ENCODE measurements at places on chromosomes 16 and 17. TPM values are rescaled to one million over a fixed set of nuclear protein-coding genes. Genes with fewer than 3 reads are reported as not detected.

- DNase-seq = peak; percentile 92
These were observed 1.3 kb upstream of the PCGF2 start for GRCh38 chr17:38749223-38750043.

GRCh38 chr17:2844416-2844815 is 48.2 kb downstream of the RAP1GAP2 start:
- DNase-seq = no peak

- DNase-seq = no peak
These were observed 1.2 kb downstream of the CHST5 start for GRCh38 chr16:75534560-75535205.

- DNase-seq = no peak
These were observed 21.4 kb downstream of the BAIAP2 start for GRCh38 chr17:81056312-81056711.

GRCh38 chr17:77140878-77141767 is at the start of gene SEC14L1:
Gene SEC14L1 (plus strand): TSS chr17:77140969. CDS start chr17:77143597, 2,628 bp downstream.
- peak; percentile 88 for DNase-seq

MT1M gene
- total RNA-seq = 18.2 TPM

- no peak for DNase-seq
These were observed 525 bp downstream of the JPT1 start for GRCh38 chr17:75153780-75154194.

- no peak for DNase-seq
These were observed 26.6 kb upstream of the C17orf107 start for GRCh38 chr17:4872786-4873185.

DNA sequence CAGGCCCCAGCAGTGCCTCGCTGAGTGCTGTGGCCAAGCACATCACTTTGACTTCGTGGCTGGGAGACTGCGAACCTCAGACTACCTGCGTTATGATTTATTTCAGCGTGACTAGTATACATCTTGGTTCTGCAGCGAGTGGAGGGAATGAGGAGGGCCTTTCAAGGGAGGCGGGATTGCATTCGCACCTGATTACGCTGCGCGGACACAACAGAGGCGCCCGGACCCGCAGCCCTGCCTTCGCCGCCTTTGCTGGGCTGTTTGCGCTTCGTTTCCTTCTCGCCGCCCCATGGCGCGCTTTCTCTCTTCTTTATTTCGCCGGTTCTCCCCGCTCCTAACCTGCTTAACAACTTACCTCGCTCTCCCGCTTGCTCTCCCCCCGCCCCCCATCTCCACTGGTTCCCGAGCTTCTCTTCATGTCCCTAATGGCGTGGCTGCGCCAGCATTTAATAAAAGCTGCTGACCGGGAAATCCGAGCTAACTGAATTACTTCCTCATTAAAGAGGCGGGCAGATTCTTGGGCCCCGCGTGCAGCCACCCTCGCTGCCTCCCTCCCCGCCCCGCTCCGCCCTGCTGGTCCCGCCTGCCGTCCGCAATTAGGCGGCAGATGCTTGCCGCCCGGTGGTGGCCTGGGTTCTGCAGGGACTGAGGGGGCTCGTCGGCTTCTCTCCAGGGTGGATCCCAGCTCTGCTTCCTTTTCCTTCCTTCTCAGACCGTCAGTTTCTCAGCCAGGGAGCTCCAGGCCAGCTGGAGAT is 257.6 kb upstream of the SDK2 start:
- no peak for DNase-seq

SYNGR3 gene
- 0.42 TPM for total RNA-seq

- DNase-seq = no peak
These were observed 2.3 kb downstream of the RPUSD1 start for GRCh38 chr16:785563-786535.

DNA sequence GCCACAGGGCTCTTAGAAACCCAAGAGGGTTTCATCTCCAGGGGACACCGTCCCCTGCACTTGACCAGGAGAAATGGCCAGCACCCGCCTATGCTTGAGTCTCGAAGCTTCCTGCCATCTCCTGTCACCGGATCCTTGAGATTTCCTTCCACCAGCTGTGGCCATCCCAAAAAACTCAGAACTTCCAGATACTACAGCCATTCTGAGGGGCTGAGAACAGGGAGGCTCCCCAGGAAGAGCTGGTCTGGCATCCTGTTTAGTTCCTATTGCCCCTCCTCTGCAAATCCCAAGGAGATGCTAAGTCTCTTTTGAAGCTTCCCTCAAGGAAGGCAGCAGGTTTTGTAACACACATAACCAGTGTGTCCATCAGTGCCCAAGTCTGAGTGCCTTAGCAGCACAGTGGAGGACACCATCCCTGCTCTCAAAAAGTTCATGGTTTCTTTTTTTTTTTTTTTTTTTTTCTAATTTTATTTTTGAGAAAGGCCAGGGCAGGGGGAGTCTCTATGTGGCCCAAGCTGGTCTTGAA is 2.0 kb downstream of the UBALD2 start:
- no peak for DNase-seq

DNA sequence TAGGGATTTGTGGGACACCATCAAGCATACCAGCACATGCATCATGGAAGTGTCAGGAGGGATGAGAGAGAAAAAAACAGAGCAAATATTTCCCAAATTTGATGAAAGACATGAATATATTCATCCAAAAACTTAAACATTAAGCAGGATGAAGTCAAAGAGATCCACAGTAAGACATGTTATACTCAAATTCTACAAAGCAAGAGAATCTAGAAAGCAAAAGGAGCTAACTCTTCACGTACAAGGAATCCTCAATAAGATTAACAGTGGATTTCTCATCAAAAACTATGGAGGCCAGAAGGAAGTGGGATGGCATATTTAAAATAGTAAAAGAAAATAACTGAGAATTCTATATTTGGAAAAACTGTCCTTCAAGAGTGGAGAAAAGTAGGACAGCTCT is 374.8 kb downstream of the ZFHX3 start:
- DNase-seq = no peak

- no peak for DNase-seq
These were observed 50.1 kb upstream of the TRAP1 start for GRCh38 chr16:3767333-3767986.

GP1BA gene
- not detected for total RNA-seq

DNA sequence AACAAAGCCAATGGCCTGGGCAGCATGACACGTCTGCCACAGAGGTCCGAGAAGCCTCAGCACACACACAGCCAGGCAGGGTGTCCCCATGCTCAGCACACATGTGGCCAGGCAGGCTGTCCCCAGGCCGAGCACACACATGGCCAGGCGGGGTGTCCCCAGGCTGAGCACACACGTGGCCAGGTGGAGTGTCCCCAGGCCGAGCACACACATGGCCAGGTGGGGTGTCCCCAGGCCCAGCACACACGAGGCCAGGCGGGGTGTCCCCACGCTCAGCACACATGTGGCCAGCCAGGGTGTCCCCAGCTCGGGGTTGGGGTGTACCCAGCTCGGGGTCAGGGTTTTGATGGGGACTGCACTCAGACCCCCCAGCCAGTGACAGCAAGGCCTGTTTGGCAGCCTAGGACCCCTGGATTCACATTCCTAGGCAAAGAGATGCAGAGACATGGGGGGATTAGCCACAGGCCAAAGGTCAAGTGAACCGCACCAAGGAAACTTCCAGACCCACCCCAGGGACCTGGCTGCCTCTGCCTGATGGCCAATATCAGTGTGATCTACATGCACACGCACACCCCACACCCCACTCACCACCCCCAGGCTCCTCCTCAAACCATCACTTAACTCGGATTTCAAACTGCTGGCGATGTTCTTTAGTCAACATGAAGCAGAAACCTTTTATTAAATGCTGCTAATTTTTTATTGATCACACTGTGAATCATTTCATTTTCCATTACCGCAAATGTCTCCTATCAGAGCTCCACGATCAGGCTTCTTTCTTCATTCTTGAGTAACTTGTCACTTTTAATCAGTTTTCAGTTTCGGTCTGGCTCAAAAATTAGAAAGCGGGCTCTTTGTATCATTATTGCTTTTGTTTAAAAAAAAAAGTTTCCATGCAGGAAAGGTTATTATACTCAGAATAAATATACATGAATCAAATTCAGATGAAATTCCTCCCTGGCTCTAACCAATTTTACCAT is 111.4 kb downstream of the ZNF423 start:
- DNase-seq = no peak

DNA sequence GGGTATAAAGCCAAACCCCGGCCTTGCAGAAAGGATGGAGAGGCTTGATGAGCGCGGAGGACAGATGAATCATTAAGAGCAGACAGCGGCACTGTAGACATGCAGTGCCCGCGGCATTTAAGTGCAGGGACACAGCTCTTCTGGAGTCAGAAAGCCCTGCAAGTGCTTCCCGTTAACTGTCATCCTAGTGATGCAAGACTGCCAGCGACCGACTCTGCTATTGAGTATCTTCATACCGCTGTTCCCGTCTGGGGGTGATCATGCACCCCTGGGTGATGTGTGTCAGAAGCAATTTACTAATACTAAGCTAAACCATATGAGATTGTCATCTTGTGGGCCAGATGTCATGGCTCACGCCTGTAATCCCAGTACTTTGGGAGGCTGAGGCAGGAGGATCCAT is 101.0 kb downstream of the ABCC6 start:
- no peak for DNase-seq

DNA sequence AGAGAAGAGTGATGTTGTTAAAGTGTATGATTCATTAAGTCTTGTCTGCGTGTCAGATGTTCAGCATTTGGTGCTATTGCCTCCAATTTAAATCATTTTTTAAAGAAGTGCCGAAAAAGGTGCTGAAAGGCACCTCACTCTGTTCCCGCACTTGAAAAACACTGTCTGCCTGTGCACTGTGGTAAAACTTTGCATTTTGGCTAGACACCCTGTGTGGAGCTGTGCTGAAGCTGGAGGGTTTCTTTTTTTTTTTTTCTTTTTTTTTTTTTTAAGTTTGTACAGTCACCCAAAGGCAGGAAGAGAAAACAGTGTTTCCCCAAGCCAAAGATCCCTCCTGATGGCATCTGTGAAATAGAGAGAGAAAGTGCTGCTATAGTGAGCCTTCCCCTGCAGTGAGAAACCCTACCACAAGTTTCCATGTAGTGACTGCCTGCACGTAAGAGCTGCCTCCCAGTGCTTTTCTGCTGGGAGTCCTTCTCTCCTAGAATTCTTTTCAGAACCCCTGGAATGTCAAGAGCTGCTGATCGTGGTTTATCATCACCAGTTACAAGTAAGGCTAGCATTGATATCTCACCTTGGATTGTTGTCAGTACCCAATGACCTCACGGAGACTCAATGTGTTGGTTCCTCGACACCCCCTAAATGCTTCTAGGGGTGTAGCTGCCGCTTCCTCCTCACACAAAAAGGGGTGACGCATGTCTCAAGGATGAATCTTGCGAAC is 116.0 kb upstream of the SOX9 start:
- no peak for DNase-seq

- no peak for DNase-seq
These were observed 50.6 kb downstream of the RAB11FIP3 start for GRCh38 chr16:476039-476438.

- peak; percentile 100 for DNase-seq
These were observed 1.4 kb upstream of the BAHCC1 start for GRCh38 chr17:81393684-81394376.

DNA sequence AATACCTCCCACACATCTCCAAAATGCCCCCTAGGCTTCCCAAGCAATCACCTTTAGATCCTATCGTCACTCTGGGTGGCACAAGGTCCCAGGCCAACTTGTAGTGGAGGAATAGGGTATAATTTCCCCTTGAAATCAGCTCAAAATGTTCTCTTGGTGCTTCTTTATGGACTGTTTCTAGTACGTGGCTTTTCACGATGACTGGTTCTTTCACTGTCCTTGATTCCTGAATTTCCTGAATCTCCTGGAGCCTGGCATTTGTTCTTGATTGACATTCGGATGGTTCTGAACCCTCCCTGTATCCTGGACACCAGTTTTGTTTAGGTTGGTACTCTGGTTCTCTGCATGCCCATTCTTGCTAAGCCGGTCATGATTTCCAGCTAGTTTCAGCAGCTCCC is 6.9 kb upstream of the VPS53 start:
- no peak for DNase-seq

DNA sequence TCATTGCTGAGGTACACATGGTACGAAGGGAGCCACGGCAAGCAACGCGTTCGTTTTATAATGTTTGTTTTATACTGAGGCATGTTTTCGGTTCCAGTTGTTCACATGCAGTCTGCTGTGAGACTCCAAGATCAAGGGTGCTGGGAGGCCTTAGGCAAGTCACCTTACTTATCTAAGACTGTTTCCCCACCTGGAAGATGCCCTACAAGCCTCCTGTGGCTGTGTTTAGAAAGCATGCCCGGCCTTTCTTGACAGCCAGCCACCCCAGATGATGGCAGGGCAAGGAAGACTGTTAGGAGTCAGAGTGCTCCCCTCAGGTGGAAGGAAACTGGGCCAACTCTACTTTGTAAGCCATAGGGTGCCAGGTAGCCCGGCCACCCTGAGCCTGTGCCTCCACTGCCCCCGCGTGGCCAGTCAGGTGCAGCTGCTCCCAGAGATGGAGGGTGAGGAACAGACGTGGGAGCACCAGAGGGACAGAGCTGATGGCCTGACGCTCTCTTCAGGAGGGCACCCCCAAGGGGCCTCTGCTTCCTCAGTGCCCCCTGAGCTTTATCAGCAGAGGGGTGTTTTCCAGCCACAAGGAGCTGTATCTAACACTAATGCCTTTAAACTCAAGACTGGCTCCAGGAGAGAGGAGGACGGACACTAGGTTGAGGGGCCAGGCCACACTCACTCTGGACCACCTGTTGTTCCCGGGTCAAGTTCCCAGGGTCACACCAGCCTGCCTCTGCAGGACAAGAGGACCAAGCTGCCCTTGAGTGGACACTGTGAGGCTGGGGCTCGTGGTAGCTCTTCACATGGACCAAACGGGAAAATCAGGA is 5.4 kb downstream of the NAT9 start:
- no peak for DNase-seq

DNA sequence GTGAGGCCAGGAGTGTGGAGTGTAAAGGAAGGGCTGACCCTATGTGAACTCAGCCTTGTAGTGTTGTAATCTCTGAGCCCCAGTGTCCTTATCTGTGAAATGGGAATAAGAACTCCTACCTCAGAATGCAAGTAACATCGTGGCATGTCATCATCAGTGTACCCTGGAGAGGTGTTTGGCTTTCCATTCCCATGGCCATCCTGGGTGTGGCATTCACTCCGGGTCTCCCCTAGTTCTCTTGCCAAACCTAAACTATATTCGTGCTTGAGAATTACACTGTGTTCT is 1.9 kb downstream of the NXPH3 start:
- DNase-seq = no peak

- DNase-seq = no peak
These were observed 1.2 kb upstream of the CBX4 start for GRCh38 chr17:79840269-79840988.

FA2H gene
- 11.3 TPM for total RNA-seq

DNA sequence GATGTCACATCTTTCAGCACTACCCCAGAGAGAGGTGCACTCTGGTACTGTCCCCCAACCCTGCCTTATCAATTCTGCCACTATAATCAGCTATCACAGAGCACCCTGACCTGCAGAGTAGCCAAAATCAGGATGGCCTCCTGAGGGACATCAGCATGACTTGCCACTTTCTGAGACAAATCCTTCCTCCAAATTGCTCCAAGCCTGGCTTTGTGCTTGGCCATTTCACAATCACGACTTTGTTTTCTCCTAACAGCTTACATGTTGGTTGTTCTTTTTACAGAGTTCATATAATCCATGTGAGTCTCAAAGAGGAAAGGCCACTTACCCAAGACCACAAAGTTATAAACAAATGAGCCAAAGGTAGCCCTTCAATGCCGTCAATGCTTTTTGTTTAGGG is 449.0 kb upstream of the CDH5 start:
- no peak for DNase-seq

- no peak for DNase-seq
These were observed 148.7 kb downstream of the GRIN2A start for GRCh38 chr16:10033556-10033955.
